Naive thymus-derived CD8-positive, alpha-beta T cell (primary cell): ENCODE measurements at places on chromosomes 1 and 21. TPM values are rescaled to one million over a fixed set of nuclear protein-coding genes. Genes with fewer than 3 reads are reported as not detected.

Gene SELENBP1
- total RNA-seq, result not detected

Gene SPRR2G
- total RNA-seq, result not detected

Gene NR1I3
- total RNA-seq, result not detected

Gene TIAM1
- total RNA-seq, result 9.8 TPM

Gene BSND
- total RNA-seq, result not detected

Gene LORICRIN
- not detected for total RNA-seq

Gene NMNAT1
- total RNA-seq, result 8.1 TPM

Gene SLC2A5
- 0.49 TPM for total RNA-seq

Gene TNFRSF25
- total RNA-seq, result 378 TPM
